ENCODE measurements at places on chromosomes 5 and 9.

GRCh38 chr5:102790748-102791147 is 35.6 kb downstream of the PAM start:
- DNase-seq, result no peak

GRCh38 chr5:145130996-145131395 is 704.1 kb downstream of the PRELID2 start:
- no peak for DNase-seq

DNA sequence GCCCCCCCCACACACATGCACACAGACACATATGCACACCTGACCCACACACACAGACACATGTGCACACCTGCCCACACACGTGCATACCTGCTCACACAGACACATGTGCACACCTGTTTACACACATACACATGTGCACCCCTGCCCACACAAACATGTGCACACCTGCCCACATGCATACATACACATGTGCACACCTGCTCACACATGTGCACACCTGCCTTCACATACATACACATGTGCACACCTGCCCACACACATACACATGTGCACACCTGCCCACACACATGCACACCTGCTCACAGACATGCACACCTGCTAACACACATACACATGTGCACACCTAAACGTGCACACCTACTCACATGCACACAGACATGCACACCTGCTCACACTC is 147.0 kb upstream of the FOXD4L5 start:
- DNase-seq, result no peak

DNA sequence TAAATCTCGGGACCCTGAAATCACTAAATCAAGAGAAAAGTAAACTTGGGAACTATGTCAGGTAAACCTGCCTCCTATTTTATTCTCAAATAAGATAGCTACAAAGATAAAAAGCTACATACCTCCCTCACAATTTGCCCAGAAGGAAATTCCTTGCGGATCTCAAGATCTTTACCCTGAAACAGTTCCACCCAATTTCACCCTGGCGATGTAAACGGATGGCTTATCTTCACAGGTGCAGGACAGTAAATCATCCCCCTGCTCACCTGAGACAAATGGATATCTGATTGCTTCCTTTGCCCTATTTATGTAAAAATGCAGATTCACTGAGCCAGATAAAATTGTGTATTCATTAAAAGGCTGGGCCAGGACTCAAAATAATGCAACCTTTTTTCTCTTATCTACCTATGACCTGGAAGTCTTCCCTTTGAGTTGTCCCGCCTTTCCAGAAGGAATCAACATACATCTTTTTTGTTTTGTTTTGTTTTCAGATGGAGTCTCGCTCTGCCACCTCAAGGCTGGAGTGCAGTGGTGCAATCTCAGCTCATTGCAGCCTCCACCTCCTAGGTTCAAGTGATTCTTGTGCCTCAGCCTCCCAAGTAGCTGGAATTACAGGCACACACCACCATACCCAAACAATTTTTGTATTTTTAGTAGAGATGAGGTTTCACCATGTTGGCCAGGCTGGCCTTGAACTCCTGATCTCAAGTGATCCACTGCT is 13.8 kb downstream of the TMEM267 start:
- no peak for DNase-seq

GRCh38 chr5:126054577-126055347 is 368.4 kb upstream of the GRAMD2B start:
- no peak for DNase-seq

GRCh38 chr5:137205231-137206027 is 293.7 kb downstream of the SPOCK1 start:
- DNase-seq, result no peak

- no peak for DNase-seq
Measured at GRCh38 chr5:84791138-84791537, 406.5 kb upstream of the EDIL3 start.

GRCh38 chr9:136244122-136244968 is 1.3 kb downstream of the QSOX2 start:
- DNase-seq, result no peak

- no peak for DNase-seq
Measured at GRCh38 chr5:153276151-153276550, 214.3 kb upstream of the GRIA1 start.

All from activated T-cell treated with anti-CD3 and anti-CD28 coated beads for 1 hour (primary cell).